ENCODE measurements at places on chromosomes 5 and 9.
A peak's percentile ranks its signal among the peaks of the same experiment; 100 is the strongest.

GRCh38 chr5:7991125-7991821, 122.3 kb downstream of the MTRR start:
- peak; percentile 4 for DNase-seq

DNA sequence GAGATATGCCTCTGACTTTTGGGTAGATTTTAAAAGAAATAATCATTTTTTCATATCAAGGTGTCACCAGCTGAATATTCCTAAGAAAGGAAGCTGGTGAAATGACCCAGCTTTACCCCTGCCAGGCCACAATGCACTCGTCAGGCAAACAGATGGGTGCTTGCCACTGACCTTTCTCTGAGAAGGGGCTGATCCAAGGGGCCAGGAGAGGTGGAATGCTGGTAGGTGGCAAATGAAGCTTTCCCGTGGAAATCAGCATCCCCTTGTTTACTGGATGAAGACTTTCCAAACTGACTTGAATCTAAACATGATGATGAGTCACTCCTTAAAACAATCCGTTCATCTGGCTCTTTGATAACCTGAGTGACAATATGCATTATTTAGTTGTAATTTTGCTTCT, 44.3 kb upstream of the PLPP6 start:
- DNase-seq, result no peak

- DNase-seq, result peak; percentile 28
These were observed 11.8 kb upstream of the LNPEP start for GRCh38 chr5:96924016-96924443.

GRCh38 chr9:69090946-69091345, 55.4 kb downstream of the FXN start:
- no peak for DNase-seq

DNA sequence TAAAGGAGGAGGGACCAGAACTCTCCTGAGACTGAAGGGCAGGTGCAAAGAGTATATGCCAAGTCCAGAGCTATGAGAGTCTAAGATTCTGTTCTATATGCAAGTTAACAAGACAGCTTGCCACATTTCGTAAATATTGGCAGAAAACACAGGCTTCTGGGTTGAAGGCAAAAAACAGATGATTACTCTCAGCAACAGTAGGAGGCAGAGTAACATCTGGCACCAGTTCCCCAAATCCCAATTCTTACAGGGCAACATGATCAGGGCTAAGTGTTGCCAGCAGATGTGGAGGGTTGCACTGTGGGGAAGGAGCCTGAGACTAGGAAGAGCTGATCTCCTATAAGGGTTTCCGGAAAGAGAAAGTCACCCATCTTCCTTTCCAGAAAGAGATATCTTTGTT, 179.4 kb downstream of the PJA2 start:
- DNase-seq, result no peak

DNA sequence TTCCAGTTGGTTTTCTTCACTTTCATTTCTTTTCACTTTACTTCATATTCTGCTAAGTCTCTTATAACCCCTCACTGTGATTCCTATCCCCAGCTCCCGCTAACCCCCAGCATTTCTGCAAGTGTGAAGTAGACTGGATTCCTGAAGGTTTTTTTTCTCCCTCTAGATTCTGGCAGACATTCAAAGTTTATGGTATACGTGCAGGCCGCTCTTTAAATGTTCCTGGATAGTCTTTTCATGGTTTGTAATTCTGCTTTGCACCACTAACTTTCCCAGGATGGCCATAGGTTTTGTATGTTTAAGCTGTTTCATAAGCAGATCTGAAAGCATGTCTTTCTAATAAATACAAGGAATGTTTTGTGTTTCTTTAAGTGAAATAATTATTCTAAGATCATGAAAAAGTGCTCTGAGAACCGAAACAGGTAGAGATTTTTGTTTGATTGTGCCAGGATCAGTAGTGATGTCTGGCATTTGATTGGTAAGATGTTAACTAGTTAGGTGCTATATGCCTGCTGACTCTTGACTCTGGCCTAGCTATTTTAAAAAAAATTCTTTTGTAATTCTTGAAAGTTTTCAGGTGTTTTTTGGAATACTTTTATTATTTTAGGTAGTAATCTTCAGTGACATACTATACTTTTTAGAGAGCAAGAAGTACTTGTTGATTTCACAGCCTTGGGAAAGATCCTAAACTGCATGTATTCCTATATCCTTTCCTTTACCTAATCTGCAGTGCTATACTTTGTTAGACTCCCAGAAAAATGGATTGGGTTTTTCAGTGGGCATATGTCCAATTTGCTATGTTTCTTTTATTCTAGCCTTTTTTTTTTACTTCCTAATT, 29.7 kb downstream of the CNOT6 start:
- DNase-seq, result no peak

- DNase-seq, result no peak
These were observed 409.5 kb downstream of the ARHGEF28 start for GRCh38 chr5:74035521-74035937.

- DNase-seq, result no peak
These were observed 345.2 kb downstream of the GLIS3 start for GRCh38 chr9:3954331-3955304.
